Stimulated activated CD8-positive, alpha-beta memory T cell treated with anti-CD3 and anti-CD28 coated beads, Interleukin-15, amount 100 ng/mL, for 24 hours (primary cell): ENCODE measurements at places on chromosomes 3 and 15.

GRCh38 chr3:194089357-194090177, 46.4 kb upstream of the HES1 start:
- DNase-seq: no peak

DNA sequence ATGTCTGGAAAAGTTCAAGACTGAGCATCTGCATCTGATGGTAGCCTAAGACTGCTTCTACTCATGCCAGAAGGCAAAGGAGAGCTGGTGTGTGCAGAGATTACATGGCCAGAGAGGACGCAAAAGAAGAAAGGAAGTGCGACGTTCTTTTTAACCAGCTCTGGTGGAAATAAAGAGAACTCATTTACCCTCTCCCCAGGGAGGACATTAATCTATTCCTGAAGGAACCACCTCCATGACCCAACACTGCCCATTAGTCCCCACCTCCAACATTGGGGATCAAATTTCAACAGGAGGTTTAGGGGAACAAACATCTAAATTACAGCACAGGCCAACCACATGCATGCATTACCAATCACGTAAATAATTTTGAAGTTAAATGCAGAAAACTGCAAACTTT, 1.5 kb upstream of the NCK1 start:
- no peak for DNase-seq

DNA sequence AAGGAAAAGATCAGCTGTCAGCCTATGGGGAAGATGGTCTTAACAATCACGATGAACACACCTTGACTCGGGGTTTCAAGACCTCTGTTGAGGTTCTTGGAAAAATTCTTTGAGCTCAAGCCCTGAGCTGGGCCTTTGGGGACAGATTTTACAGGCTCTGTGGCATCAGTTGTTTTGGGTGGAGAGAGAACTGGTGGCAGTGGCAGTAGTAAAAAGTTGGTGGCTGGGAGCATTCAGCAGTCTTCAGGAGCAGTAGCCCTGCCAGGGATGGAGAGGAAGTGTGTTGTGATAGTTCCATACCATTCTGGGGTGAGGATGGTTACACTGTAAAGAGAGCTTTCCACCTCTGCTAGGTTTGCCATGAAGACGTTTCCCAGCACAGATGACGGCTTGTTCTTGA, 4.9 kb upstream of the KY start:
- no peak for DNase-seq

- no peak for DNase-seq
These were observed 35.9 kb downstream of the PRR23E start for GRCh38 chr3:127228866-127229265.

GRCh38 chr3:79872483-79872882, 104.7 kb upstream of the ROBO1 start:
- DNase-seq: no peak

DNA sequence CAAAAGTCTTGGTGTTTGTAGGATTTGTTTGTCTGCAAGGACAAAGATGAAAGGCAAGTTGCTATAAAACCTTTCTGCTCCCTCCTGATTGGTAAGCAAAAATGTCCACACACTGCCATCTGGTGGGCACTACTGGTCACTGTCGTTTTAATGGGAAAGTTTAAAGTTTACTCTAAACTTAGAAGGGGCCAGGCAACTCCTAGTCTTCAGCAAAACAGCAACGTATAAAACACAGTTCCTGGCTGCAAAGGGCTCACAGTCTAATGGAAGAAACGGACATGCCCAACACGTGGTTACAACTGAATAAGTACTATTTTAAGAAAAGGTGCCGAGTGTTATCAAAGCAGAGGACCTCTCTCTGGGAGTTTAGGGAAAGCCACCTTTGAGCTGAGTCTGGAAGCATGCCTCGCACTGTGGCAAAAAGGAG, 23.7 kb upstream of the TPRG1 start:
- peak; percentile 29 for DNase-seq

- no peak for DNase-seq
These were observed 103.8 kb upstream of the IL12A start for GRCh38 chr3:159884661-159885402.

DNA sequence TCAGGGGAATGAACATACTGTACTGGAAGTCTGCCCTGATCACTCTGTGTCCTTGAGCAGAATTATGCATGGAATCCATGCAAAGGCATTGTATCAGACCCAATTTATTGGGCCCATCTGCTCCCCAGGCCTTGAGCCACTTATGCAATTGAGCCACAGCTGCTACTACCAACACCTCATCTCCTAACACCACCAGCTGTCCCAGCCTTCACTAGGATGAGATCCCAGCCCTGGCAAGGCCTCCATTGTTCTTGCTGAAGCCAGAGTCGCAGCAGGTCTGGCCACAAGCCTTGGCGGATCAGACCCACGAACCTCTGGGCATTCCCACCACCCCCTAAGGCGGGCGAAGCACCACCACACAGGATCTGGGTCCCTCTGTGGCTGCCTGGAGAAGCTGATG, 9.2 kb upstream of the NME9 start:
- no peak for DNase-seq

DNA sequence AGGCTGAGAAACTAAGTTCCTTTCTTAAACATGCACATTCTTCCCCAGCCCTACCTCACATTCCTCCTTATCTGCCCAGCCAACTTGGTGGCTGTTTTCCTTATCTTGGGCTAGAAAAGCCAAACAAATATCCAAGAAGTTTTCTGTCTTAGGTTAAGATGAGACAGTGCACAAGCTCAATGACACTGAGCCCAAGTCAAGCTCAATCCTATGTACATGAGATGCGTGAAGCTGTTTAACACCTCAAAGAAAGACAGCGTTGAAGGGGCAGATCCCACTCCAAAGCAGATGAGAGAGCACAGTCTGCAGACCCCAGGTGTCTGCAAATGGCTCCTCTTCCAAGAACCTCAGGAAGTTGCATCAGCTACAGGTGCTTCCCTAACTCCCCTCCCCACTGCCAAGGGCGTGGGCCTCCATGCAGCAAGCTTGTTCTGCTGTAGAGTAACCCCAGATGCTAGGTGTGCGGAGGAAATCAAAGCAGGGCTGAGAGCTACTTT, 16.6 kb downstream of the LRRC2 start:
- no peak for DNase-seq

- no peak for DNase-seq
These were observed 2.2 kb downstream of the OXTR start for GRCh38 chr3:8767256-8767666.

DNA sequence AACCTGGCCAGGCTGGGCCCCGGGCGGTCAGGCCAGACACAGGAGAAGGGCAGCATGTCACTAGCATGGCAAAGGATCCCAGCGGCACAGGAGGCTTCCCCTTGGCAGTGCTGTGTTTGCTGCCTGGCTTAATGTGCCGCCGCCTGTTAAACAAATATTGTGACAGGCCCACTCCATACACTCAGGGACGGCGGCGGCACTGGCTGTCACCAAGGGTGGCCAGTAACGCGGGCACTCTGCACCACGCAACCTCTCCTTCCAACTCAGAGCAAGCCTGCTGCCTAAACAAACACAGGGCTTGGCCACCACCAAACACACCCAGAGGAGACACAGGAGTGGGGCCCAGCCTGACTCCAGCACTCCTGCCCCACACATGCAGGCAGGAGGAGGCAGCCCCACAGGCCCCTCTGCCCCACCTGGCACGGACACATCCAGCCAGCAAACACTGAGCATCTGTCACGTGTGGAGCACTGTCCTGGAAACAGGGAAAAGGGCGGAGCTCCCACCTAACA, 48.0 kb downstream of the TPRA1 start:
- no peak for DNase-seq

DNA sequence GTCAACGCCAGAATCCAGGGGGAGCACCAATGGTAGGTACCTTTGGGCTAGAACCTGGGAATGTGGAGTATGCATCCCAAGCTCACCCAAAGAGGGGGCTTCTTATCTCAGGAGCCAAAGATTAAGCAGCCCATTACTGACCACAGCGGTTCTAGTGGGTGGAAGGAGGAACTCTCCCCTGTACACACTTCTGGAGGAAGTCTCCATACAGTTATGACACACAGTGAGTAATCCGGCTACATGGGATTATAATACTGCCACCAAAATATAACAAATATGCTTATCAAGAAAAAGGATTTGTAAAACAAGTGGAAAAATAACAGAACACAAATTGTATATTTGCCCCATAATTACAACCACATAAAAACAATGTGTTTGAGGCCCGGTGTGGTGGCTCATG, 8.4 kb downstream of the MYO1E start:
- DNase-seq: no peak

- no peak for DNase-seq
These were observed 21.0 kb downstream of the IFT122 start for GRCh38 chr3:129461022-129461421.

GRCh38 chr3:64460141-64460730, 227.6 kb downstream of the ADAMTS9 start:
- no peak for DNase-seq

DNA sequence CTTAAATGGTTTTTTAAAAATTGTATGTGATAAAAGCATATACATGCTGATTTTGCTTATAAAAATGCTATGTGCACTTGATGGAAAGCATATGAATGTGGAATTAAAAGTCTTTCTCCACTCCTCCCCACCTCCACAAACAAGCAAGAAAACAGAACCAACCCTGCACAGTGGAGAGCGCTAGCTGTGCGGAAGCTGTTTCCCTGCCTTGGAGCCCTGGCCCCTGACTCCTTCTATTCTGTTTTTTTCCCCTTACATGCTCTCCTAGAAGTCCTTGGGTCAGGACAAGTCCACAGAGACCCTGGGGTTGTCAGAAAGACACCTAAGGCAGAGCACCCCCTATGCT, 64.2 kb downstream of the BOC start:
- DNase-seq: no peak

DNA sequence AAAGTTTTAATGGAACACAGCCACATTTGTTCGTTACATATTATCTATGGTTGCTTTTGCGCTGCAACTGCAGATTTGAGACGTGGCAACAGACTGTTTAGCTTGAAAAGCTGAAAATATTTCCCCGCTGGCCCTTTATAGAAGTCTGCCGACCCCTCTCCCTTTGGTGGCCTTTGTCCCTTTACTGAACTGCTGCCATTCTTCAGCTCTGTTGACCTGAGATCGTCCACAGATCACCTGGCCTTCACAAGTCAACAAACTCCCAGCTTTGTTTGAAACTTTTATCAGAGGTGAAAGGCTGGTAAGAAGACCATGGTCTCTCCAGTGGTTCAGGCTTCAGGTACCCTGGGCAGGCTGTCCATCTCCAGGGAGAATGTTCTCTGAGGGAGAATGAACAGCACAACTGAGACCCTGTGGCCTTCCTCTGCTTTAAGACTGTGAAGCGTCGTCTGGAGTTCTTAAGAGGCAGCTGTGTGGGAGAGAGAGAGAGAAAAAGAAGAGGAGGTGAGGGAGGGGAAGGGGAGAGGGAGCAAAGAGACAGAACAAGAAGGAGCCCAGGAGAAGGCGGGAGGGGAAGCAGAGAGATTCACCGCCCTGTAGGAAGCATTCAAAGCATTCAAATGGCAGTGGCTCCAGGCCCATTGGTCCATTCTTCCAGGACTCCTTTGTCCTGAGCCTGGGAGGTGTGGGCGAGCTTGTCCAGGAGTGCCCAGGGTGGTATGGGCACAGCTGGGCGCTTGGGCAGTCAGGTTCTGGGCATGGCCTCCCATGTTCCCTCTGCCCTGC, 53.7 kb upstream of the INSYN1 start:
- DNase-seq: no peak

- no peak for DNase-seq
These were observed 17.1 kb upstream of the CYP11A1 start for GRCh38 chr15:74384566-74384880.

GRCh38 chr3:36302158-36302509, 78.2 kb upstream of the STAC start:
- DNase-seq: no peak

- DNase-seq: no peak
These were observed 4.3 kb upstream of the MTFMT start for GRCh38 chr15:65033659-65034269.

GRCh38 chr15:59443341-59444072, 5.5 kb downstream of the FAM81A start:
- no peak for DNase-seq

DNA sequence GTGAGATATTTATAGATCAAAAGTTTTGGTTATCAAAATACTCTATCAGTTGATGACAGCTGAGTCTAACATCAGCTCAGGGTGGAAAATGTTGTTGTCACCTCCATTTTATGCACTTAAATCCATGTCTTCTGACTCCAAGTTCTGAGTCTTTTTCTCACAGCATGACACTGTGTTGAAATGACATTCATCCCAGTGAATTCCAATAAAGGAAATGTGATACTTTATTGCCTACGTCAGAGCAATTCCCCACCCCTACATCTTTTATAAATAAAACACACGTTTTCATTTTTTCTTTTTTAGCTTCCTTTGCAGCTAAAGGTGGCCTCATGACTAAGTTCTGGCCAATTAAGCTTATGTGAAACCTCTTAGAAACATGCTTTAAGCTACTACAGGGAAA, 10.7 kb downstream of the DRD3 start:
- no peak for DNase-seq

DNA sequence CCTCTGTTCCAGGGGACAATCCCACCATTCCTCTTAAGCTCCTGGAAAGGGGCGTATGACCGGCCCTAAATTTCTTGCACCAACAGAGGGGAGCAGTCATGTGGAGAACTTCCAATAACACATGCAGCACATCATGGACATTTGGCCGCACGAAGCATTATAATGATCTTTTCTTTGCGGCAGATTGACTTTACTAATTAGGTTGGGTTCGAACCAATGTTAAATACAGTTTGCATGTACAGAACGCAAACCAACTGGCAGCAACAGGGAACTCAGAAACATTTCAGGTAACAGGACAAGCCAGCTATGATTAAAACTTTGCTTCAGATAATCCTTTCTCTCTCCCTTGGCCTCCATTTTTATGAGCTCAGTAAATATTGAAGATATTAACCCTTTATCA, 100.8 kb upstream of the ADPGK start:
- DNase-seq: no peak

DNA sequence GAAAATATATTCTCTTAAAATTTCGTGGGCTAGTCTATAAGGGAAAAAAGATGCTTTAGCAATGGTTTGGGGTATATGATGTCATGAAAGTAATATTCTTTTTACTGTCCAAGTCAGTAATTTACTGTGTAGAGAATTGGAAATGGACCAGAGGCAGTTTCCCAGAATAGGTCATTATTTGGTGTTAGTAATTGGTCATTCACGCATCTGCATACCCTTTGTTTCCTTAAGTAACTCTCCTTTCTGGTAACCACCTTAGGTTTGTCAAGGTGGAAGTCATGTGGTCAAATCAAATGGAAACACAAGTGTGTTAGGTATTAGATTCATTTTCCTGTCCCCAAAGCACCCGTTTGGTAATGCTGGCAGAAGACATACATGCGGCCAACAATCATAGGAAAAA, 23.9 kb downstream of the FBXO22 start:
- DNase-seq: no peak
